NCI-H774 (cell line): ENCODE measurements at places on chromosomes 2 and 18.

DNA sequence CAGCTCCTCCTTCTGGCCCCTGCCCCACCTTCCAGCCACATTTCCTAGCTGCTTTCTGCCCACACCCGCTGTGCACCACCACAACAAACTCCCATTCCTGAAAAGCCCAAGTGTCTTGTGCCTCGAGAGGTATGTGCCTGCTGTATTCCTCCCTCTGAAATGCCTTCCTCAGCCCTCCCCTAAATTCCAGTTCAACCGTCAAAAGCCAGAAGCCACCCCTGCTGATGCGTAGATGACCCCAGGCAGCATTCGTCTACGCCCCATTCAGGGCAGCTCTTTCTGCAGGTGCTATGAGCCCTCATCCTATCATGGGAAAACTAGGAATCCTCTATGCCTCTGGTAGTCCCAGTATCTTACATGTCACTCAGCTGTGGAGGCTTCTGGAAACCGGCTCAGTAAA is 71.7 kb downstream of the DNMT3A start:
- DNase-seq: no peak

DNA sequence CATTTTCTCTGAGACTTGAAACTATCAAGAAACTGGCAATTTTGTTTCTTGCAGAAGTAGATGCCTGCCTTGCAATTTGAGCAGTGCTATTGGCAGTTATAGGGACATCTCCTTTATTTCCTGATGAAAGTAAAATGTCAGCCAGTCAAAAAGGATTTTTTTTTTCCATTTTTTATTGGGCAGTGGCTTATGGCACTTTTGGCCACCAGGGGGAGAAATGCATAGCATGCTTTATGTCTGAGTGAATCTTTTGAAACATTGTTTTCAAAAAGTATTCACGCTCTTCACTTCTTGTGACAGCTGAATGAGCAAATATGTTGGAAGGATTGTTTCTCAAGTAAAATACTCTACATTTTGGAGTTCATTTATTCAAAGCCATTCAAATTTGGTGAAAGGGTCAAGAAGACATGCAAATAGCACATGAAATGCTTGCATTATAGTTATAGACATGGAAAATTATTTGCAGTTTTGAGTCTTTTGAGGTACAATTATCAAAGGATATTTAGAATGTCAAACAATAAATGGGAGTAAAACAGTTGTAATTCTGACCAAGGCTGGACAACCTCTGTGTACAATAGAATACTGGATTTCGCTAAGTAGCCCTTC is 491.0 kb downstream of the CDH2 start:
- peak; percentile 37 for DNase-seq

DNA sequence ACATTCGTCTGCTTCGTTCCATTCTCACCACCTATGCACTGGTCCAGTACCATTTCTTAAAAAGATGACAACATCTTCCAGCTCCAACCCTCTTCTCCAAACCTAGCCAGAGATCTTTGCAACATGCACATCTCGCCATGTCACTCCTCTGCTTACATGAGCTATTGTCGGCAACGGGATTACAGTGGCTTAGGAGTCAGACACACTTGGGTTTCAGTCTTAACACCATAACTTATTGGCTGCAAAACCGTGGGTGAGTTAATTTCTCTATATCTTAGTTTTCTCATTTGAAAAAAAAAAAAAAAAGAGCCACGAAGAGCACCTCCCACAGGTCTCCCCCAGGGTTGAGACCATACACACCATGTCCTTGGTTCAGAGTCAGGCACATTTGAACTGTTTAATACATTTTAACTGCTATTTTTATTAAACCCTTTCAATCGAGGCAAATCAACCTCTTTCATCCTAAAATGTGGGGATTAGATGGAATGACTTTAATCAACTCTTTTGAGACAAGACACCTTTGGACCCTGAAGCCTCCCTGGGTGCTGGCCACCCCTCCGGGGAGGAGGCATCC is 889 bp downstream of the ANKRD29 start:
- no peak for DNase-seq

DNA sequence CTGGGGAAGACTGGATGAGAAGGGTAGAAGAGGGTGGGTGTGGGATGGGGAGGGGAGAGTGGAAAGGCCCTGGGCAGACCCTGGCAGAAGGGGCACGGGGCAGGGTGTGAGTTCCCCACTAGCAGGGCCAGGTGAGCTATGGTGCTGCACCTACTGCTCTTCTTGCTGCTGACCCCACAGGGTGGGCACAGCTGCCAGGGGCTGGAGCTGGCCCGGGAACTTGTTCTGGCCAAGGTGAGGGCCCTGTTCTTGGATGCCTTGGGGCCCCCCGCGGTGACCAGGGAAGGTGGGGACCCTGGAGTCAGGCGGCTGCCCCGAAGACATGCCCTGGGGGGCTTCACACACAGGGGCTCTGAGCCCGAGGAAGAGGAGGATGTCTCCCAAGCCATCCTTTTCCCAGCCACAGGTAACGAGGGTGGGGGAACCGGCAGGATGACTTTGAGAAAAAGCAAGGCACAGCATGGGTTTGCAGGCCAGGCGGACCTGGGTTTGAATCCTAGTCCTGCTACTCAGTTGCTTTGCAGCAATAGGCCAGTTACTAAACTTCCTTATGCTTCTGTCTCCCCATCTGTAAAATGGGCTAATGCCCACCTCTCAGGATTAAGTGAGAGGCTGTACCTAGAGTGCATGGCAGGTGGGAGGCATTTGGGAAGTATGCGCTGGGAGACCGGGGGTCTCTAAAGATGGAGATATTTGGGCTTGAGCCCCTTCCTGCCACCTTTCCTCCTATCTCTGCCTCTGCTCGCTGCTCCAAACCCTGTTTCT is at the start of gene INHA:
Gene INHA (plus strand): TSS at position 74 of the 765 bp plus-strand sequence. CDS start 65 bp downstream, at position 139.
- DNase-seq: no peak

GRCh38 chr2:2866459-2866858 is 511.2 kb downstream of the EIPR1 start:
- DNase-seq: no peak

DNA sequence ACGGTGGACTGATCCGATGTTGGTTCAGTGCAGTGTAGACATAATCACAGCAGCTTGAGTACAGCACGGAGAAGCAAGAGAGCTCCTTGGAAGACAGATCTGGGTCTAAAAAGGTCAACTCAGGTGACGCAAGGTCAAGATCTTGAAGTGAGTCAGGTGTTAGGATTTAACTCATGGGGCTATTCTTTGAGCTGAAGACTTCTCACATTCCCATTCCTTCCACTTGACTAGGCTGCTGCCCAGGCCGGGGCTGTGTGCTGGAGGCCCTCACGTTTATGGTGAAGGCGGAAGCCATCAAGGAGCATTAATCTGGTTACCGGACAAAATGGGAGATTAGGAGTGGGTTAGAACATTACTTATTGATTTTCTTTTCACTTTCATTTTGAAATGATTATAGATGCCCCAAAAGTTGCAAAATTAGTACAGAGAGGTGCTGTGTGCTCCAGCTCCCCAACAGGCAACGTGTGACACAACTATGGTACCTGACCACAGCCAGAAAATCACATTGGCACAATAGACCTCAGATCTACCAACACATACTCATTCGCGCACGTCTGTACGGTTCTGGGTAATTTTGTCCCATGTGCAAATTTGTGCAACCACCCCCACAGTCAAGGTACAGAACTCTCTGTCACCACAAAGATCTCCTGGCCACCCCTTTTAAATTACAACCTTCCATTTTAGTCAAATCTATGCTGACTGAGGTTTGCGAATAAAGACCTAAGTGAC is 77.6 kb upstream of the SEC11C start:
- DNase-seq: no peak

GRCh38 chr2:237732790-237733381 is 65.7 kb upstream of the RBM44 start:
- DNase-seq: no peak

- DNase-seq: no peak
Observed at GRCh38 chr2:218988164-218988563, 3.2 kb upstream of the FEV start.

- no peak for DNase-seq
Observed at GRCh38 chr2:198376677-198377076, 572.3 kb downstream of the PLCL1 start.
